Mesothelial cell of epicardium (in vitro differentiated cells): ENCODE measurements at places on chromosomes 16 and 17. TPM values are rescaled to one million over a fixed set of nuclear protein-coding genes. Genes with fewer than 3 reads are reported as not detected.

GRCh38 chr17:15998031-15998562, 1.4 kb downstream of the ZSWIM7 start:
- H3K36me3 ChIP-seq, result peaks cover 22% of the 10 kb centered on the region
- peaks cover 18% of the 10 kb centered on the region for H3K4me1 ChIP-seq
- peak overlapping the region; percentile 92 for H3K4me3 ChIP-seq
- no peak for DNase-seq
- H3K27ac ChIP-seq, result peak overlapping the region; percentile 98

The ABCC11 gene
- total RNA-seq, result 0.18 to 0.60 TPM (median 0.47 TPM) in 3 replicates

GRCh38 chr17:43694081-43694870, 32.6 kb upstream of the MEOX1 start:
- DNase-seq, result peak; percentile 83
- no peaks in the 10 kb centered on the region for H3K36me3 ChIP-seq
- H3K4me1 ChIP-seq, result peaks cover 6% of the 10 kb centered on the region
- peaks cover 6% of the 10 kb centered on the region for H3K27me3 ChIP-seq
- H3K4me3 ChIP-seq, result no peak overlapping the region

DNA sequence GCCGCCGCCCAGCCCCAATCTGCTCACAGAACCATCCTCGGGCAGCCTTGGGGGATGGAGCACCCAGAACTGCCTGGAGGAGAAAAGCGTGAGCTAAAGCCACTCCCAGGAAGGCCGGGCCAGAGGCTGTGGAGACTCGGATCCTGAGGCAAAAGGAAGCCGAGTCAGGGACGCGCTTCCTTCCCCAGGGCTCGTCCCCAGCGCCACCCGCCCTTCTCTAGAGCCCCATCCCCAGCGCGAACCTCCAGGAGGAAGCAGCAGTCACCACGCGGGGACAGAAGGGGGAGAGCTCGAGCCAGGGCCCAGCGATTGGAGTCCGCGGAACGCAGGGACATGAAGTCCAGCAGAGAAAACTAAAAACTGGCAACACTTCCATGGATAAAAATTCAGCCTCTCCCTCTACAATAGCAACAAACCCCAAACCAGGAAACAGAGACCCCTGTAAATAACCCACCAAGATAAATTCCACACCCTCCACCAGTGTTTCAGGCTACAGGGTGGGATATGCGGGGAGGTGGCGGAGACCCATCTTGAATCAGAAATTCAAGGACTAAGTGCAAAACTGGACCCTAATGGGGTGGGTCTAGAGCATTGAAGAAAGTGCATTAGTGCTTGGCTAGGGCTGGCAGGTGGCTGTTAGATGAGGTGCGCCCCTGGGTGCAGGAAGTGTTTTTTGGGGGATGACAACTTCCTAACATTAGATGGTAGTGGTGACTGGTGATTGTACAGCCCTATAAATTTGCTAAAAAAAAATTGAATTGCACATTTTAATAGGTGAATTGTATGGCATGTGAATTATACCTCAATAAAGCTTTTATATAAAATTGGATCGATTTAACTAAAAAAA, 116.1 kb upstream of the METRNL start:
- H3K4me3 ChIP-seq, result peak overlapping the region; percentile 45
- H3K27ac ChIP-seq, result peak overlapping the region; percentile 32
- H3K4me1 ChIP-seq, result peaks cover 7% of the 10 kb centered on the region
- DNase-seq, result peak; percentile 73

DNA sequence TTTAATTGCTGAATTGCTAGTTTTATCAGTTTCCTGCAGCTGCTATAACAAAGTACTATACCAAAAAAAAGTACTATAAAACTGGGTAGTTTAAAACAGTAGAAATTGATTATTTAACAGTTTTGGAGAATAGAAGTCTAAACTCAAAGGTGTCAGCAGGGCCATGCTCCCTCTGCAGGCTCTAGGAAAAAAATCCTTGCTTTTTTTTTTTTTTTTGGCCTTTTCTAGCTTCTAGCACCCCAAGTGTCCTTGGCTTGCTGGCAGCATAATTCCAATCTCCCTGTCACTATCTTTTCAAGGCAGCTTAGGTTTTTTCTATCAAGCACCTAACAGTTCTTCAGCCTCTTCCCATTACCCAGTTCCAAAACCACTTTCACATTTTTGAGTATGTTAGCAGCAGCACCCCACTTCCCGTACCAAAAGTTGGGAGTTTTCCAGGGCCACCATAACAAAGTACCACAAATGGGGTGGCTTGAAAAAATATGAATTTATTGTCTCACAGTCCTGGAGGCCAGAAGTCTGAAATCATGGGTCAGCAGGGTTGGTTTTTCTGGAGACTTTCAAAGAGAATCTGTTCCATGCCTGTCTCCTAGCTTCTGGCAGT, 37.4 kb downstream of the BPTF start:
- no peaks in the 10 kb centered on the region for H3K27me3 ChIP-seq
- peaks cover 9% of the 10 kb centered on the region for H3K4me1 ChIP-seq
- no peak overlapping the region for H3K27ac ChIP-seq
- no peak for DNase-seq

The SP2 gene
- 17.0 to 18.0 TPM (median 17.0 TPM) in 3 replicates for total RNA-seq

GRCh38 chr17:4417129-4417667, 16.5 kb upstream of the SPNS3 start:
- H3K27ac ChIP-seq, result no peak overlapping the region
- H3K4me1 ChIP-seq, result no peaks in the 10 kb centered on the region
- H3K36me3 ChIP-seq, result no peaks in the 10 kb centered on the region
- H3K4me3 ChIP-seq, result no peak overlapping the region
- DNase-seq, result no peak
- H3K27me3 ChIP-seq, result no peaks in the 10 kb centered on the region

The GPR139 gene
- total RNA-seq, result not detected in 3 replicates

The SLC6A4 gene
- 0.84 to 1.1 TPM (median 0.91 TPM) in 3 replicates for total RNA-seq

The PDK2 gene
- total RNA-seq, result 44.6 to 46.0 TPM (median 45.4 TPM) in 3 replicates

DNA sequence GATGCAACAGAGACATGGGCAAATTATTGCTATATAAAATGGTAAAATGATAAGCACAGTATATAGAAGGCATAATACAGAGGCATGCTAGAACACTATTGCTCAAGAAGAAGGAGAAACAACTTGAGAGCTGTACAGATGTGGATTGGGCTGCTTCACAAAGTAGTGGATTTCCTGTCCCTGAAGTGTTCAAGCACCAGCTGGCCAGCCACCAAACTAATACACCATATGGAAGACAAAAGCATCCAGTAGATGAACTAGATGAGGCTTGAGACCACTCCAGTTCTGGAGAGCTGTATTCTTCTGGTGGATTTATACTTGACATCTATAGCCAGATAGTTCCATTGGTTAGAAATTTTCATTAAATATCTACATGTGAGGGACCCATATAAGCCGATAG, 134.1 kb upstream of the GNAO1 start:
- H3K27ac ChIP-seq, result no peak overlapping the region
- H3K27me3 ChIP-seq, result peaks cover 54% of the 10 kb centered on the region
- no peak overlapping the region for H3K4me3 ChIP-seq
- no peak for DNase-seq

- peaks cover 12% of the 10 kb centered on the region for H3K4me1 ChIP-seq
- peaks cover 4% of the 10 kb centered on the region for H3K27me3 ChIP-seq
- no peak overlapping the region for H3K27ac ChIP-seq
- no peaks in the 10 kb centered on the region for H3K36me3 ChIP-seq
- H3K4me3 ChIP-seq, result no peak overlapping the region
- DNase-seq, result no peak
Measured at GRCh38 chr17:37726891-37727675, 17.8 kb downstream of the HNF1B start.

The RPS2 gene
- total RNA-seq, result 2,265 to 2,496 TPM (median 2,379 TPM) in 3 replicates

The GRIN2C gene
- total RNA-seq, result 0.16 to 0.29 TPM (median 0.18 TPM) in 3 replicates

DNA sequence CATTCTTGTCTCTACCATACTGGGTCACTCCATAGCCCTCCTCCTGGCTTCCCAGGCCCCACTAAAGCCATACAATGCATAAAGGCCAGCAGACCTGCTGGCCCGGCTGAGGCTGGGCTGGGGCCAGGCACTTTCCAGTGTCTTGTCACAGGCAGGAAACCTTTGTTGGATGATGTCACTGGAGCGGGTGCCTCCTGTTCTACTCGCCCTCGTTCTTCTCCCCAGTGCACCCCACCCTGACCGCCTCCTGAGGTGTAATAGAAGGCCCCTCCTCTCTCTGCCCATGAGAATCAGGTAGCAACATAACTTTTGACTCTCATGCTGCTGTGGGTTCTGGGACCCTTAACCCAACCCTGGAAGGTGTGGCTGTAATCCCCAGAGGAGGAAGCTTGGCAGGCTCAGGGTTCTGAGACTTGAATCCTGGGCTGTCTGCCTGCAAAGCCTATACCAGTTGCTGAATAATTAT, 54.2 kb upstream of the IL34 start:
- no peak overlapping the region for H3K27ac ChIP-seq
- H3K27me3 ChIP-seq, result no peaks in the 10 kb centered on the region
- no peak overlapping the region for H3K4me3 ChIP-seq
- no peaks in the 10 kb centered on the region for H3K36me3 ChIP-seq
- peaks cover 20% of the 10 kb centered on the region for H3K4me1 ChIP-seq

The PNMT gene
- 1.7 to 2.1 TPM (median 1.7 TPM) in 3 replicates for total RNA-seq

The CACNG4 gene
- 9.5 to 10.4 TPM (median 10.1 TPM) in 3 replicates for total RNA-seq

The RCVRN gene
- total RNA-seq, result 1.2 to 1.8 TPM (median 1.3 TPM) in 3 replicates

DNA sequence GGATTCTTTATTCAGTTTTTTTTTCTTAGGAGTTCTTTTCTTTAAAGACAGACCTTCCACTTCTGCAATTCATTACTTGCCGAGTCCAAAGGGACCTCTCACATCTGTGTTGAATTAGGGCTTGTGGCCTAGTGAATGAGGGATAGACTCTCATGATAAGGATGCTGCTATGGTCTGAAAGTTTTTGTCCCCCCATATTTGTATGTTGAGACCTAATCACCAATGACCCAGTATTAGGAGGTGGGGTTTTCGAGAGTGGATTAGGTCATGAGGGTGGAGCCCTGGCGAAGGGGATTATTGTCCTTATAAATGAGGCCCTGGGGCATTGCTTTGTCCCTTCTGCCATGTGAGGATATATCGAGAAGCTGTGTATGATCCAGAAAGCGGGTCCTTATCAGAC, 9.5 kb downstream of the KRT12 start:
- H3K36me3 ChIP-seq, result no peaks in the 10 kb centered on the region
- peak overlapping the region; percentile 2 for H3K4me3 ChIP-seq
- DNase-seq, result no peak
- H3K4me1 ChIP-seq, result peaks cover 27% of the 10 kb centered on the region
- peak overlapping the region; percentile 80 for H3K27ac ChIP-seq

- H3K4me1 ChIP-seq, result no peaks in the 10 kb centered on the region
- no peak overlapping the region for H3K4me3 ChIP-seq
- H3K27ac ChIP-seq, result no peak overlapping the region
Measured at GRCh38 chr16:84673561-84673960, 25.2 kb downstream of the KLHL36 start.

DNA sequence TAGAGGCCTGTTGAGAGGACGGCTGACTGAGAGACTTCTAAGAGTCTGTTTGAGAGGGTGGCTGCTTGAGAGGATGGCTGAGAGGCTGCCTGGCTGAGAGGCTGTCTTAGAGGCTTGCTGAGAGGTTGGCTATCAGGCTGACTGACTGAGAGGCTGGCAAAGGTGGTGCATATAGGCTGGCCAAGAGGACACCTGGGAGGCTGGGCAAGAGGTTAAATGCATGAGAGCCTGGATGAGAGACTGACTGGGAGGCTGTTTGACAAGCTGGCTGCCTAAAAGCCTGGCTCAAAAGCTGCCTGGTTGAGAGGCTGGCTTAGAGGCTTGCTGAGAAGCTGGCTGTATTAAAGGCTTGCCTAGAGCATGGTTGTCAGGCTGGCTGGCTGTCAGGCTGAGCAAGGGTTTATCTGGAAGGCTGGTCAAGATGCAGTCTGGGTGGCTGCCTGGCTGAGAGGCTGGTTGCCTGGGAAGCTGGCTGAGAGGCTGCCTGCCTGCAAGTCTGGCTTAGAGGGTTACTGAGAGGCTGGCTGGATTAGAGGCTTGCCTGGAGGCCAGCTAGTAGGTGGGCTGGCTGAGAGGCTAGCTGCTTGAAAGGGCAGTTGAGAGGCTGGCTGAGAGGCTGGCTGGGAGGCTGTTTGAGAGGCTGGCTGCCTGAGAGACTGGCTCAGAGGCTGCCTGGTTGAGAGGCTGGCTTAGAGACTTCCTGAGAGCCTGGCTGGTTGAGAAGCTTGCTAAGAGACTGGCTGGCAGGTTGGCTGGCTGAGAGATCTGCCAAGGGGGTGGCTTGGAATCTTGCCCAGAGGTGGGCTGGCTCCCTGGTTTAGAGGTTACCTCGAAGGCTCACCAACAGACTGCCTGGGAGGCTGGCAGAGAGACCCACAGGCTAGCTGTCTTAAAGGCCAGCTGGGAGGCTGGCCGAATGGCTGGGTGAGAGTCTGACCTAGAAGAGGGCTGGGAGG, 38.3 kb upstream of the ACSM2B start:
- peaks cover 5% of the 10 kb centered on the region for H3K4me1 ChIP-seq
- peaks cover 26% of the 10 kb centered on the region for H3K27me3 ChIP-seq
- DNase-seq, result no peak
- no peak overlapping the region for H3K27ac ChIP-seq
- H3K36me3 ChIP-seq, result no peaks in the 10 kb centered on the region
- no peak overlapping the region for H3K4me3 ChIP-seq

The CTRL gene
- 1.00 to 1.5 TPM (median 1.4 TPM) in 3 replicates for total RNA-seq
